ENCODE measurements at places on chromosomes 3 and 15. TPM values are rescaled to one million over a fixed set of nuclear protein-coding genes. Genes with fewer than 3 reads are reported as not detected.

DNA sequence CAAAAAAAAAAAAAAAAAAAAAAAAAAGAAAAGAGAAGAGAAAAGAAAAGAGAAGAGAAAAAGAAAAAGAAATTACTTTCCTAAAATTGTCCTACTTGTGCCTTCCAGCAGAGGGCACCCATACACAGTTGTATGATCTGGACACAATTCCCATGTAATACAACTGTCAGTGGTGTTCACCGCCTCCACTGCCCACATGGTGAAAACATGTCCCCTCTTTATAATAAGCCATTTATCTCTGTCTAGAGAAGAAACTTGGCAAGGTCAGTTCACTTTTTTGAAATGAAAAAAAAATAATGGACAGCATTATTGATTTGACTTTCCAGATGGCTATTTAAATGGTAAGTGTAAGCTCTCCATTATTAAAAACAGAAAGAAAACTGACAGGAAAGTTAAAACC is 459.4 kb downstream of the GBE1 start:
- no peaks in the 10 kb centered on the region for H3K36me3 ChIP-seq
- no peak overlapping the region for H3K4me3 ChIP-seq
- H3K27me3 ChIP-seq: no peaks in the 10 kb centered on the region

DNA sequence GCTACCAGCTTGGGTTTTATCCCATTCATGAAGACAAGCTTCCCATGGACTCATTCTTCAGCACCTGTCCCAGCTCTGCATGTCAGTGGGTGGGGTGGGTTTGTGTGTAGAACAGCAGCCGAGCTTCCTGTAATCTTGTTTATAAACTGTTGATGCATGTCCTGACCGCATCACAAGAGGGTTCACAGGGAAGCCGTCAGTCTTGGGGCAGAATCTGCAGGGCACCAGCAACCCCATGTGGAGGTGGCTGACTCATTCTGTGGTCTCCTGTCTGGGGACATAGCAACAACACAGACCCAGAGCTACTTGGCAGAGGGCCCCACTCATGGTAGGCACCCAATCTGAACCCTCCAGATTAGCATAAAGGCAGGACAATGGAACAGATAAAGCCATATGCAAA is 35.6 kb downstream of the DAPK2 start:
- peak overlapping the region; percentile 42 for H3K4me3 ChIP-seq
- H3K36me3 ChIP-seq: no peaks in the 10 kb centered on the region
- H3K27me3 ChIP-seq: no peaks in the 10 kb centered on the region
- peak overlapping the region; percentile 86 for H3K27ac ChIP-seq
- DNase-seq: peak; percentile 92
- peaks cover 58% of the 10 kb centered on the region for H3K4me1 ChIP-seq

DNA sequence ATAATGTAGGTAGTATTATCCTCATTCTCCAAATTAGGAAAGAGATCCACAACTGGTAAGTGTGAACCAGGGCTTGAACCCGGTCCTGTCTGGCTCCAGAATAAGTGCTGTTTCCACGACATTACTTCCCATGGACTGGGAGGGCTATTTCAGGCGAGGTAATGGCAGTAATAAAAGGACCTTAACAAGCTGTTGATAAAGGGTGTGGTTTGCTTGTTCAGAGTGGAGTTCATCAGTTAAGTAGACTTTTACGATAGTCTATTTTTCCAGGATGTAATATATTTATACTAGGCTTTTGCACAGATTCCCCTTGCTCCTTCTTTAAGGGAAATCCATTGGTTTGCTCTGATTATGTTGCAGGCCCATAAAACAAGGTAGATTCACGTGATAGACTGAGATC is 88.4 kb upstream of the TNFAIP8L3 start:
- no peaks in the 10 kb centered on the region for H3K36me3 ChIP-seq
- DNase-seq: no peak
- peaks cover 6% of the 10 kb centered on the region for H3K27me3 ChIP-seq
- no peak overlapping the region for H3K4me3 ChIP-seq

- H3K4me3 ChIP-seq: no peak overlapping the region
- DNase-seq: no peak
- no peaks in the 10 kb centered on the region for H3K36me3 ChIP-seq
- H3K27ac ChIP-seq: no peak overlapping the region
- H3K27me3 ChIP-seq: peaks cover 17% of the 10 kb centered on the region
- peaks cover 21% of the 10 kb centered on the region for H3K4me1 ChIP-seq
Measured at GRCh38 chr3:34020726-34021680, 222.6 kb downstream of the PDCD6IP start.

- H3K27me3 ChIP-seq: no peaks in the 10 kb centered on the region
- H3K4me3 ChIP-seq: no peak overlapping the region
- DNase-seq: no peak
- no peak overlapping the region for H3K27ac ChIP-seq
- peaks cover 18% of the 10 kb centered on the region for H3K36me3 ChIP-seq
Measured at GRCh38 chr3:43434431-43434830, 148.1 kb downstream of the SNRK start.

Gene SLC12A1
- total RNA-seq: not detected

- no peaks in the 10 kb centered on the region for H3K27me3 ChIP-seq
- peaks cover 78% of the 10 kb centered on the region for H3K4me1 ChIP-seq
- H3K27ac ChIP-seq: peak within 1 kb of the TSS; percentile 98
- H3K4me3 ChIP-seq: peak within 1 kb of the TSS; percentile 92
- H3K36me3 ChIP-seq: peaks cover 44% of the 10 kb centered on the region
- DNase-seq: peak; percentile 84
Measured at GRCh38 chr15:76994971-76995945, at the start of gene PSTPIP1. TSS of gene PSTPIP1 (plus strand) at chr15:76995126. CDS start at chr15:76995574, 448 bp downstream.

GRCh38 chr3:185205865-185206264 is 48.0 kb downstream of the EHHADH start:
- no peaks in the 10 kb centered on the region for H3K36me3 ChIP-seq
- no peak overlapping the region for H3K27ac ChIP-seq
- no peak overlapping the region for H3K4me3 ChIP-seq
- no peak for DNase-seq
- peaks cover 2% of the 10 kb centered on the region for H3K27me3 ChIP-seq

GRCh38 chr3:121545049-121545573 is 677 bp downstream of the POLQ start:
- peak overlapping the region; percentile 97 for H3K4me3 ChIP-seq
- H3K4me1 ChIP-seq: peaks cover 45% of the 10 kb centered on the region
- peak; percentile 26 for DNase-seq
- no peaks in the 10 kb centered on the region for H3K27me3 ChIP-seq
- peaks cover 37% of the 10 kb centered on the region for H3K36me3 ChIP-seq

- no peak overlapping the region for H3K27ac ChIP-seq
- H3K27me3 ChIP-seq: no peaks in the 10 kb centered on the region
- H3K36me3 ChIP-seq: no peaks in the 10 kb centered on the region
- no peaks in the 10 kb centered on the region for H3K4me1 ChIP-seq
- no peak overlapping the region for H3K4me3 ChIP-seq
Measured at GRCh38 chr3:16725972-16726371, 120.7 kb upstream of the DAZL start.

DNA sequence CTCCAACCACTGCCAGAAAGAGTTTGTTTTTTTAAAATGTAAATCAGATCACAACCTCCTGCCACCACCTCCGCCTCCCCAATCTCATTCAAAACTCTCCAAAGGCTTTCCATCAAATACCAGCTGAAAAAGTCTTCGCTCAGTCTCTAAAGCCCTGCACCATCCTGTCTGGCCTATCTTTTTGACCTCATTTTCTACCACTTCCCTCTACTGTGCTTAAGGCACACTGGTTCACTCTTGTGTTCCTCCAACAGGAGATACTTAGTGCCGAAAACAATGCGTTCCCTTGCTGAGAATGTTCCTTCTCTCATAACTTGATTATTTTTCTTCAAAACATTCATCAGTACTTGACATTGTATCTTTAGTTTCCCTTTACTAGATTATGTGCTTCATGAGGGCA is 3.5 kb downstream of the BTBD1 start:
- no peak for DNase-seq
- no peaks in the 10 kb centered on the region for H3K27me3 ChIP-seq
- H3K27ac ChIP-seq: no peak overlapping the region
- peaks cover 22% of the 10 kb centered on the region for H3K4me1 ChIP-seq
- no peak overlapping the region for H3K4me3 ChIP-seq

DNA sequence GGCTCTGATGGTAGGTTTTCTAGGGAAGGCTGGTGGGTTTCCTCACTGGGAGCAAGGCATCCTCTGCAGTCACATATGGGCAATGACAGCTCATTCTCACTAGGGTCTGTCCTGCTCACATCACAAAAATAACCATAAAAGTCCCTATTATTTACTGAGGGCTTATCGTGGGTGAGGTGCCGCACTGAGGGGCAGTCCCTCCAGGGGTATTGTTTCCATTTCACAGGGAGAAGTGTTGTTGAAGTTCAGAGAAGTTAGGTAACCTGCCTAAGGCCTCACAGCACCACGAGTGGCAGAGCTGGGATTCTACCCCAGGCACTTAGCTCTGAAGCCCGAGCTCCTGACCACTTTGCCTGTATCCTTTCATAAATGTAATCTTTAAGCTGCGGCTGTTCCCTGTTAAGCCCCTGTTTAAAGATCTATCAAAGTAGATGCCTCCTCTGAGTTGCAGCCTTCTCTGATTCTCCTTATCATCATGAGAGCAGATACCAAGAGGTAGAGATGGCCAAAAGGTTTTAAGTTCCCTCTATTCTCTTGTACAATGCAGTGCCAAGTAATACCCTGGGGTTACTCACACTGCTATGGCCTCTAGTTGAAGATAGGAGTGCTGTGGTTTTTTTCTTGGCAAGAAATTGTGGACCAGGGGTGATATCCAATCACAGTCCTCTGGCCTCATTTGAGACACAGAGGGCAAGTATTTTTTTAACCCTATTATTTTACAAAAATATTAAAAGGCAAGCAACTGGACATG is 107.0 kb downstream of the RPLP1 start:
- no peaks in the 10 kb centered on the region for H3K36me3 ChIP-seq
- H3K4me1 ChIP-seq: no peaks in the 10 kb centered on the region
- no peak overlapping the region for H3K4me3 ChIP-seq
- no peak for DNase-seq

DNA sequence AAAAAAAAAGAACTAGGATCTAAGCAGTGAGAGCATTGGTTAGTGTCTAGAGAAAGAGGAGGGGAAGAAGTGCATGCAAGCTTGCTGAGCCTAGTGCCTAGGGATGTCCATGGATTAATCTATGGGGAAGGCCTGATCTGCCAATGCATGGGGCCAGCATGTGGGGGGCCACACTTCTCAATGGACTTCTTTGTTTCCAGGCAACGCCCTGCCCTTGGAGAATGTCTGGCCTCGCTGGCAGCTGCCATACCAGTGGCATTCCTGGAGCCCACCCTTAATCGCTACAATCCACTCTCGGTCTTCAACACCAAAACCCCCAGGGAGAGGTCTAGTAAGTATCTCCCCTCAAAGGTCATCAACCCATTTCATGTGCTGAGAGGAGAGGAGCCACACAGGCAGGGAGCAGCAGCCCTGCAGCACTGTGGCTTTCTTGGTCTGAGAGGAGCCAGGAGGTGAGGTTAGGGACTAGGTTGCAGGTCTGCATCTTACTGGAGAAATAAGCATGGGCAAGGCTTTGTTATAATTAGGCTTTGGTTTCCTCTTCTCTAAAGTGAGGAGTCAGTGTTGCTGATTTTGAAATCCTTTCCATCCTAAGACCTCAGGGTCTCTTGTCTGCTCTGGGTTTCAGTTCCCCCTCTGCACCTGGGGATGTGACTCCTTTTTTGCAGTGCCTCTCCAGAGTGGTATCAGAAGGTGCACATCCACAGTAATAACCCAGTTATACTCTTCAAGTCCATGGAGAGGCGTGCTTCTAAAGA is 188.1 kb upstream of the CHRM5 start:
- H3K27me3 ChIP-seq: peaks cover 20% of the 10 kb centered on the region
- no peak overlapping the region for H3K27ac ChIP-seq
- no peak for DNase-seq
- H3K36me3 ChIP-seq: no peaks in the 10 kb centered on the region
- no peaks in the 10 kb centered on the region for H3K4me1 ChIP-seq
- no peak overlapping the region for H3K4me3 ChIP-seq

DNA sequence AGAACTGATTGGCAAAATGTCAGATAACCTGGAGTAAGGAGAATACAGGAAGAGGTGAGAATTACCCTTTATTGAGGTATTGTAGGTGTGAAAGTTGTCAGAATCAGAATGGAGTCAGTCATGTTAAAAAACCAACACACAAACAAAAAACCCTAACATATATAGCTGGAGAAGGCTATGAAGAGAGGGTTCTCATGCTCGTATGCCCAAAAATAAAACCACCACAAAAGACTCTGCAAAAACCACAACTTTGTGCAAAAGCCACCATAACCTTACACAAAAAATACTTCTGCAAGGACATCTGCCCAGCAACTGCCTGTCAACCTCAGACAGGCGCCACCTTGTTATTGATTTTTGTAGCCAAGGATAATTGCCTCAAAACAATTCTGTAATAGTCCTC is 136.0 kb downstream of the CD47 start:
- H3K27ac ChIP-seq: no peak overlapping the region
- no peaks in the 10 kb centered on the region for H3K36me3 ChIP-seq
- peaks cover 3% of the 10 kb centered on the region for H3K27me3 ChIP-seq

GRCh38 chr3:57998366-57999283 is 9.6 kb upstream of the FLNB start:
- peak overlapping the region; percentile 23 for H3K27ac ChIP-seq
- H3K4me3 ChIP-seq: peak overlapping the region; percentile 57
- no peaks in the 10 kb centered on the region for H3K27me3 ChIP-seq
- peaks cover 22% of the 10 kb centered on the region for H3K4me1 ChIP-seq

Gene NR2E3
- not detected for total RNA-seq

- H3K4me3 ChIP-seq: peak overlapping the region; percentile 86
- peaks cover 3% of the 10 kb centered on the region for H3K36me3 ChIP-seq
- H3K27me3 ChIP-seq: peaks cover 4% of the 10 kb centered on the region
- H3K27ac ChIP-seq: no peak overlapping the region
- H3K4me1 ChIP-seq: peaks cover 46% of the 10 kb centered on the region
Measured at GRCh38 chr3:43692085-43692855, 1.5 kb downstream of the ABHD5 start.
